ENCODE measurements at places on chromosomes 5 and 9.

GRCh38 chr5:113038714-113039113 lies 62.1 kb downstream of the DCP2 start:
- no peak for DNase-seq

- DNase-seq: no peak
These were observed 76.7 kb downstream of the SVEP1 start for GRCh38 chr9:110502842-110503241.

DNA sequence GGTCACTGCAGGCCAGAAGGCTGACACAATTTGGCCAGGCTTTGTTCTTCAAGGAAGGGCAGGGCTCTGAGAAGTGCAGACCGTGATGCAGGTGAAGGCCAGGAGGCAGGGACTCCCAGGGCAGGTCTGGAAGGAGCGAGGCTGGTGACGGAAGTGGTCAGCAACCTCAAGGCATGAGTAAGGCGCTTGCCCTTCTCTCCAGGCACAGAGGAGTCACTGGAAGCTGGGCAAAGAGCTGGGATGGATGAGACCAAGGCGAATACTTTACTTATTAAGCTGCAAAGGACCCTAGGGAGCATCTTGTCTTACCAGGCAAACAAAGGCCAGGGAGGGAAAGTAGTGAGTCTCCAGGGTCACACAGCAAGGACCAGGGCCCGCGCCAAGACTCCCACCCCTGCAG lies 18.6 kb downstream of the IRF1 start:
- DNase-seq: no peak

DNA sequence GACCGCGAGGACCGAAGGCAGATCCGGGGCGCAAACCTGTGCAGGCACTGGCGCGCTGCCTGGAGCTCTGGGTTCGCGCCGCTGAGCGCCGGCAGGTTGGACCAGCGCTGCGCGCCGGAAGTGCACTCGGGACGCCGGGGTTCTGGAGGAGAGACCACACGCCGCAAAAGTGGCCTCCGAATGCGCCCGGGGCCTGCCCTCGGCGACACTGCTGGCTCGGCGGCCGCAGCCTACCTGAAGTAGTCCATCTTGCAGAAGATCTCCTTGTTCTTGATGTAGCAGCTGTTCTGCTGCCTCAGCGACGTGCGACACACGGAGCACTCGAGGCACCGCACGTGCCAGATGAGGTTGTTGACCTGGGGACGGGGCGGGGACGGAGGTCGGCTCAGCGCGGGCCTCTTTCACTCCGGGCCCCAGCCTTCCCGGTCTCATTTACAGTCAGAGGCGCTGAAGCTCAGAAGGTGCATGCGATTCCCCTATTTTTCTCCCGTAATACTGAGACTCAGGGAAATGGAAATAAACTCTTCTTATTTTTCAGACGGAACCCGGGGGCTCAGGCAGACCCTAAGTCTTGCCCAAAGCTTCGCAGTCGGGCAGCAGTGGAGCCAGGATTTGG lies 2.5 kb downstream of the LHX6 start:
- DNase-seq: no peak

DNA sequence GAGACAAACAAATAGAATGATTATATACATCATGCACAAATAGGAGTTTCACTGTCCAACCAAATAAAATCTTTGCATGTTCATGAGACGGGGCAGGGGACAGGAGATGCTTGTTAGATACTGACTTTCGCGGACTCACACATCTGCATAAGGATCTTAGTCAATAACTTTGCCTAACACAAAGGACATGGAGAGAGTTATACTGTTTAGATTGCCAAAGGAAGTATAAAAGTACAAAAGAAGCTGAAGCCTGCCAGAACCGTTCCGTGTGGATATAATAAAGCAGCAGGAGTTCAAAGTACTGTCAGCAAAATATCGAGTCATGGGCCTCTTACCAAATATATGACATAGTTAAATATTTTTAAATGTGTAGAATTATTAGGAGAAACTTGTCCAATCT lies 1148.4 kb downstream of the EFNA5 start:
- DNase-seq: no peak

- DNase-seq: no peak
These were observed 5.4 kb downstream of the MRPS27 start for GRCh38 chr5:72314571-72315172.

- DNase-seq: no peak
These were observed 6.8 kb downstream of the FGF18 start for GRCh38 chr5:171426266-171426665.

DNA sequence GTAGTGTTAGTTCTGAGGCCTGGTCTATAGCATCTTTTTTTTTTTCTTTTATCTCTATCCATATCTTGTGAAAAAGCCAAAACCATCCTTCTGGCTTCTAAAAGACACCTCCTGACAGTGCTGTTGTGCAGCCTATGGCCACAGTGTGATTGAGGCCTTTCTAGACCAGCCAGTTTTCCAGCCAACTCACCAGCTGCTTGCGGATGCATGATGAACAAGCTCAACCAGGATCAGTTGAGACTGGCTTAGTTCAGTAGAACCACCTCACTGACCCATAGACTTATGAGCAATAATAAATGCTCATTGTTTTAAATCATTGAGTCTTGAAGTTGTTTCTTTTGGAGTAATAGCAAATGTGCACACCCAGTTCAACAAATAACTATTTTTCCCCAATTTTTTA lies 296.9 kb downstream of the FAM170A start:
- DNase-seq: no peak

GRCh38 chr5:92927291-92927778 lies 653.7 kb downstream of the NR2F1-AS1 start:
- DNase-seq: no peak

DNA sequence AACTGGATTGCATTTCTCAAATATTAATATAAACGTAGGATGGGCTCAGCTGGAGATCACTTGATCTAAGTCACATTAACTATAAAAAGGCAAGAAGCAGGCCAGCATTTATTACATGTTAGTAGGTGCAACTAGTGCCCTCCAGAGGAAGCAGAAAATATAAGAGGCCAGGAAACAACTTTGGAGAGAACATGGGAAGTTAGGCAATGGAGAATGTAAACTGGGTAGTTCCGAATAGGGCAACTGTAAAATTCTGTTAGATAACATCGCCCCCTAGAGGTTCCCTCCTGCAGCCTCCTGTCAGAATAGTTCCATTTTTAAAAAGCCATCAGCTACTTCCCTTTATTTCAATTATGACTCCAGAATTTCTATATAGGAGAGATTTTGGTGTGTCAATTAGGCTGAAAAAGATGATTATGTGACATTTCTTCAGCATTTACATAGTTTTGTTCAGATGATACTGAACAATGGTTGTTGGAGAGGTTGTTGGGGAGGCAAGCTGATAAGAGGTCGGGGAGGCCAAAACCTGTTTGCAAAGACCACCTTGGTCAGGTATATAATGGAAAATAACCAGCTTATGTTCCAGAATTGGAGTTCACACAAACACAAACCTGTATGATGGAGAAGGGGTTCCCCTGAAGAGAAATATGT lies 22.4 kb downstream of the CCL28 start:
- DNase-seq: peak; percentile 56

- DNase-seq: no peak
These were observed 508.8 kb downstream of the SEMA5A start for GRCh38 chr5:9037048-9037447.

GRCh38 chr5:39405083-39405843 lies 19.5 kb downstream of the DAB2 start:
- DNase-seq: no peak

DNA sequence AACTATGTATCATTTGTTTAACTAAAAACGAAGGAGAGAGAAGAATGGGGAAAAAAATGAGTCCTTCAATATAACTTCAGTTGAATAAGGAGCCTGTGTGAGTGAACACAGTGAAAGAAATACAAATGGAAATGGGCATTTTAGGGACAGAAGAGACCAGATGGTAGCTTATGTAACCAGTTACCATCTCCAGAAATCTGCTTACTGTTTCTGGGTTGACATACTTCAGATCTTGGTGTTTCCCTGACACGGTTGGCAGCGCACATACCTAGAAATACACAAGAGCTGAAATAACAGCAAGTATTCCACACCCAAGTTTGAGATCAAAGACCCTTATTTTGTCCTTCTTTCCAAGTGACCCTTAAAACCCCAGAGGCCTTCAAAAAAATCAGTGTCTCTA lies 14.9 kb upstream of the GFRA3 start:
- DNase-seq: no peak

DNA sequence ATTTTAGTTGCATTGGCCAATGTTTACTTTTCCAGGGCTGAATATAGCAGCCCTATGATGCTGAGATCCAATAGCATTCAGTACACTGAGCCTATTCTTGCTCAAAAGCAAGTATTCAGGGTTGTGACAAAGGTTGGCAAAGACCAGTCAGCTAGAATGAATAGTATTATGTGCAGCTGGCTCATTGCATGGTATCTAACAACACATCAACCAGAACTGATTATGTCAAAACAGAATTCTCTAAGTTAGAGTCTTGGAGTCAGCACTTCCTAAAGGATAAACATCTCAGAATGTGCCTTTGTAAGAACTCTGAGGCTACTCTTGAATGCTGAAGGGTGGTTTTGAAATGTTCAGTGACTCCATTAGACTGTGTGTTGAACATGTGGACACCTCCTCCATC lies 774.5 kb upstream of the RGMB start:
- no peak for DNase-seq

GRCh38 chr9:7137571-7137970 lies 379.8 kb downstream of the KDM4C start:
- DNase-seq: no peak

GRCh38 chr5:146005723-146006122 lies 69.3 kb downstream of the SH3RF2 start:
- no peak for DNase-seq

GRCh38 chr5:69498384-69498783 lies 5.8 kb downstream of the OCLN start:
- DNase-seq: no peak

DNA sequence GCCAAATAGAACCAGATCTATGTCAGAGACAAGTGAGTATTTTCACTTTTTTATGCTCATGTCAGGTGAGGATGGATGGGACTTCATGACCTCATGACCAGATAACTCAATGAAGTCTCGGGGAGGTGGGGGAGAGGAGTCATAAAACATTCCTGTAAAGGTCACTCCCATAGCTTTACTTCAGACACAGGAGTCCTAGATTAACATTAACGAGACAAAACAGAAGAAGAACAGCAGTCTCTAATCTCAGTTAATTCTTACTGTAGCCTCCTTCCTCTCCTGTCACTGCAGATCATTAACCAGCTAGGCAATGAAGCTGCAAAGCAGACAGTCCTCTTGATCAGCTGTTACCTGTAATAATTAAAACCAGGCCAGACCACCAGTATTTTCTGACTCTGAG lies 11.2 kb downstream of the CRHBP start:
- DNase-seq: no peak

DNA sequence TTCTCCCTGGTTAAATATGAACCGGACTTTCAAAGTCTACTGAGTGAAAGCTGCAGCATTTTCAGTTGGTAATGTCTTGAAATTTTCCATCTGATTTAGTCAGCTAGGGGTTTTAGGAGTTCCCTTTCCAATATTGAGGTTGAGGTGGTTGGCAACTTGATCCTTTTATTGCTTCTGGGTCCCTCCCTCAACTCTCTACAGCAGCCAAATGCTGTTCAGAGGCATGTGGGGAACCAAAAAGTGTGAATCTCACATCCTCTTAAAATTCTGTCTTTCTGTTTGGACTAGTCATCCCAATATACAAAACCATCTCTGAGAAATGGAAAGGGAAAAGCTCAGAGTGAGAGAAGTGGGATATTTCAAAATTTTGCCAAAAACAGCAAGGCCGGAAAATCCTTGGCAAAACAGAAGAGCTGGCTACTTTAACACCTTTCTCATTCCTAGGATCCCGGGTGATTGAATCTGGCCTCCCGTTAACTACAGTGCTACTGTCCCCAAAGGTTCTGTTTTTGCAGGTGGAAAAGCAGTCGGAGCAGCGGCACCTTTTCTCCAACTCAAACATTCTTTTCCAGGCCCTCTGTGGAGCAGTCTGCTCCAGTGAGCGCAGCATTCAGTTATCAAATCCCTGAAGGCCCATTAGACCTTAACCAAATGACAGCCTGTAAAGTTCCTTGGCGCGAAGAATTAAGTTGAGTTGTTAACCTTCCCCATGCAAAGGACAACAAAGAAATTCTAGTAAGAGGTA lies 345.9 kb upstream of the NUDT12 start:
- DNase-seq: no peak

GRCh38 chr5:178387856-178388190 lies 155.2 kb upstream of the PHYKPL start:
- DNase-seq: no peak

- DNase-seq: peak; percentile 9
These were observed 209.2 kb upstream of the PAPPA start for GRCh38 chr9:115944166-115944948.

DNA sequence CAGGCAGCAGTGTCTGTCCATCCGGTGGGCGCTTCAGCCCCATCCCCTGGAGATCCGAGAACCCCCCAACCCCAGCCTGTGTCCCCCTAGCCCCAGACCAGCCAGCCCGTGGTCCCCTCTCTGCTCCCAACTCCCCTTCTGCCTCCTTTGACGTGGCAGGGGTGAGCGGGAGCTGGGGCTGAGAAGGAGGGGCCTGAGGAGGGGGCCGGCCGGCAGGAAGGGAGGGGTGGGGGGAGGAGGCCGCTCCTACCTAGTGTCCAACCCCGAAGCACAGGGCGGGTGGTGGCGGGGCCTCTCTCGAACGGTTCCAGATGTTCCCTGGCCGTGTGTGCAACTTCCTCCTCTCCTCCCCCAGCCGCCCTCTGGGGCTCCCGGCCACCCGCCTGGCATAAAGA lies 31.0 kb downstream of the GOLGA2 start:
- no peak for DNase-seq

DNA sequence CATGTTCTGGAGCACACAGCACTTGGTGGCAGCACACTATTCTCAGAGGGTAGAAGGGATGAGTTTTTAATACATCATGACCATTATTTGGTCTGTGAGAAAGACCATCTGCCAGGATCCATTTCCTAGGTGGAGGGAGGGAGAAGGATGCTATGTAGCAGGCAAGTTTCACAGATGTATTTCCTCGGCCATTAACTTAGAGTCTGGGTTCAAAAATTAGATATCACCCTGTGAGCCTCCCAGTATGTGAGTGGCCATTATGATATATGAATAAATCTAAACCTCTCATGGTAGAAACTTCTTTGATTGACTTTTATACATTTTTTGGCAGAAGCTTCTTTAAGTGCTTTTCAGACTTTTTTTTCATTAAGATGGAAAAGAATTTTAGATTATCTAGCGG lies 133.9 kb downstream of the SREK1 start:
- DNase-seq: no peak

- no peak for DNase-seq
These were observed 13.6 kb upstream of the LAMC3 start for GRCh38 chr9:130995086-130996011.

GRCh38 chr5:56673171-56673570 lies 142.2 kb upstream of the MAP3K1 start:
- no peak for DNase-seq

Measured in iPS DF 19.7 (cell line).